ENCODE measurements at places on chromosomes 2 and 18.

DNA sequence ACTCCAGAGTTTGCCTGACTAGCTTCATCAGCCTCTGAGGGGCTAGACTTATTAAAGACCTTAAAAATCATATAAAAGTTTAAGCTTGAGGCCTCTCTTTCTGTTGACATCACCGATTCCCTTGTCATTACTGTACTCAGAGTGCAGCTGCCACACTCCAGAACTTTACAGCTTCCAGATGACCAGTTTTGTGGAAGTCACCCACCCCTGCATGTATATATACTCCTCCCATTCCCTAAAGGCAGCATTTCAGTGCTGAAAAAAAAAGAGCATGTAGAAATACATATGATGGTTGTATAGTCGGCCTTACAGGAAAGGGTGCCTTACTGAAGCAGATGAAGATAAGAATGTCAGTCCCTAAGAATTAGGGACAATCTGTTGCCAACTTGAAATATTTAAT, 117.3 kb downstream of the FEZ2 start:
- DNase-seq = no peak

DNA sequence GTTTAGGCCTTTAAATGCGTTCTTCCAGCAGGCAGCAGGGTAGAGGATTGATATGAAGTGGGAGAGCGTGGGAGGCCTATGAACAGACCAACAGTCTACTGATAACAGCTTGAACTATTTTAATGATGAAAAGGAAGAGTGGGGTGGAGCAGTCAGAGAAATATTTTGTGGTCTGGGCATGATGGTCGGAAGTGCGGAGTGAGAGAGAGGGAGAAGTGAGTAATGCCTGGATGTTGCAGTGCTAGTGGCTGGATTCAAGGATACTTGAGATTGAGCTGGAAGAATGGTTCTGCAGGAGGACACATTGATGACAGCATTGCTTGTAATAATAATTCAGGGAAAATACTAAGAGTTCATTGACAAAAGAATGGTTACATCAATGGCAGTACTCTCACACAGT, 151.0 kb upstream of the DAPL1 start:
- no peak for DNase-seq

GRCh38 chr2:151422917-151423439, 13.3 kb downstream of the RIF1 start:
- no peak for DNase-seq

DNA sequence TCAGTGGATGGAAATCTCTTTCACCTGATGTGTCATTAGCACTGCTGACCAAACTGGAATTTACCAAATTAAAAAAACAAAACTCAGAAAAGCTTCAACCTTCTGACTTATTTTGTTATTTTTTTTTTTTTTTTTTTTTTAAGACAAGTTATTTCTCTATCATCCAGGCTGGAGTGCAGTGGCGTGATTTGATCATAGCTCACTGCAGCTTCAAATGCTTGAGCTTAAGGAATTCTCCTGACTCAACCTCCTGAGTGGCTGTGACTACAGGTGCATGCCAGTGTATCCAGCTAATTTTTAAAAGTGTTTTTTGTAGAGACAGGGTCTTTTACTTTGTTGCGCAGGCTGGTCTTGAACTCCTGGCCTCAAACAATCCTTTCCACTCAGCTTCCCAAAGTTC, 155.6 kb downstream of the LRRTM1 start:
- no peak for DNase-seq

GRCh38 chr2:28134262-28134812, 243.8 kb downstream of the BABAM2 start:
- no peak for DNase-seq

- DNase-seq = no peak
Observed at GRCh38 chr18:77059294-77059916, 73.2 kb downstream of the MBP start.

GRCh38 chr2:163558251-163559021, 177.4 kb downstream of the FIGN start:
- no peak for DNase-seq

- no peak for DNase-seq
Observed at GRCh38 chr2:29382486-29382885, 267.3 kb downstream of the CLIP4 start.

DNA sequence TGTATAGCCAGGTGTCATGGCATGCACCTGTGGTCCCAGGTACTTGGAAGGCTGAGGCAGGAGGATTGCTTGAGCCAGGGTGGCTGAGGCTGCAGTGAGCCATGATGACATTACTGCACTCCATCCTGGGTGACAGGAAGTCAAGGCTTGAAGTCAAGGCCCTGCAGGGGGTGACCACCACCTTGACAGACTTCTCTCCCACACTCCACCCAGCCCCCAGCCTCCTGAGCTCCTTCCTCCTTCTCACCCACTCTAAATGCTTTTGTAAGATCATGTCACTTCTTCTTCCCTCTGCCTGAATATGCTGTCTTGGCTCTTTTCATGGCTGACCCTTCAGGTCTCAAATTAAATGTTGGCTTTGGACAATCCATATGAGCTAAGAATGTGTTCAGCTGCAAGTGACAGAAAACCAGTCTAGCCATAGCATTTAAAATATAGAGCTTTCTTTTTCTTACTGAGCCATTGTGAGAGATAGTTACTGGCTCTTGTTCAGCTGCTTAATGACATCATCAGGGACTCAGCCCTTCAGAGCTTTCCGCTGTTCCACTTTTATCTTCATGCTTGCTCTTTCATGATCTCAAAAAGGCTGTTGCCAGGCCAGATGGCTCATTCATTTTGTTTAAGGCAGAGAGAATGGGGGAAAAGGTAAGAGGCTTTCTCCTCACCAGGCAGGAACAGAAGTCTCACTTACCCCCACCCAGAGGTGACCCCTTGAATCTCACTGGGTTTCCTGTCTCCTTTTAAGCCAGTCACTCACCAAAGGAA, 36.7 kb upstream of the TTC39C start:
- no peak for DNase-seq

- no peak for DNase-seq
Observed at GRCh38 chr2:40488101-40488601, 36.3 kb upstream of the SLC8A1 start.

- DNase-seq = no peak
Observed at GRCh38 chr2:38100328-38100727, 24.4 kb upstream of the CYP1B1 start.

All from pulmonary artery endothelial cell (primary cell).